Right renal cortex interstitium (tissue), 3 donors: ENCODE measurements at places on chromosomes 3 and 15. TPM values are rescaled to one million over a fixed set of nuclear protein-coding genes. Genes with fewer than 3 reads are reported as not detected.

Gene COLQ
- polyA plus RNA-seq = 5.3 TPM

Gene TEX55
- polyA plus RNA-seq = not detected

Gene CHRFAM7A
- 1.6 TPM for polyA plus RNA-seq

Gene MDFIC2
- polyA plus RNA-seq = not detected

Gene ATP8B4
- 3.6 TPM for polyA plus RNA-seq

Gene FBXW12
- 0.35 TPM for polyA plus RNA-seq

Gene ALG1L2
- polyA plus RNA-seq = 1.2 TPM

- no peak for DNase-seq
These were observed 324.6 kb downstream of the EPHA6 start for GRCh38 chr3:97138914-97139541.

- no peak for DNase-seq
These were observed 75.4 kb upstream of the POMGNT2 start for GRCh38 chr3:43181202-43181821.

DNA sequence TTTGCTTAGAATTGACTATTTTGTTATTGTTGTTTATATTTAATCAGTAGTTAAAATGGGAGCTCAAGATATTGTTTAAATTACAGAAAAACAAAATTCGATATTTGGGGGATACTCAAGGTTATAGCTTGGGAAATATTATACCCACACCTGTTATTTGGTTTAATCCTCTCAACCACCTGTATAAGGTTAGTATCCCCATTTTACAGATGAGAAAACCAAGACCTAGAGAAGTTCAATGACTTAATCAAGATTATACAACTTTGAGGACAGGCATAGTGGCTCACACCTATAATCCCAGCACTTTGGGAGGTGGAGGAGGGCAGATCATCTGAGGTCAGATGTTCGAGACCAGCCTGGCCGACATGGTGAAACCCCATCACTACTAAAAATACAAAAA lies 39.8 kb upstream of the CA12 start:
- no peak for DNase-seq

DNA sequence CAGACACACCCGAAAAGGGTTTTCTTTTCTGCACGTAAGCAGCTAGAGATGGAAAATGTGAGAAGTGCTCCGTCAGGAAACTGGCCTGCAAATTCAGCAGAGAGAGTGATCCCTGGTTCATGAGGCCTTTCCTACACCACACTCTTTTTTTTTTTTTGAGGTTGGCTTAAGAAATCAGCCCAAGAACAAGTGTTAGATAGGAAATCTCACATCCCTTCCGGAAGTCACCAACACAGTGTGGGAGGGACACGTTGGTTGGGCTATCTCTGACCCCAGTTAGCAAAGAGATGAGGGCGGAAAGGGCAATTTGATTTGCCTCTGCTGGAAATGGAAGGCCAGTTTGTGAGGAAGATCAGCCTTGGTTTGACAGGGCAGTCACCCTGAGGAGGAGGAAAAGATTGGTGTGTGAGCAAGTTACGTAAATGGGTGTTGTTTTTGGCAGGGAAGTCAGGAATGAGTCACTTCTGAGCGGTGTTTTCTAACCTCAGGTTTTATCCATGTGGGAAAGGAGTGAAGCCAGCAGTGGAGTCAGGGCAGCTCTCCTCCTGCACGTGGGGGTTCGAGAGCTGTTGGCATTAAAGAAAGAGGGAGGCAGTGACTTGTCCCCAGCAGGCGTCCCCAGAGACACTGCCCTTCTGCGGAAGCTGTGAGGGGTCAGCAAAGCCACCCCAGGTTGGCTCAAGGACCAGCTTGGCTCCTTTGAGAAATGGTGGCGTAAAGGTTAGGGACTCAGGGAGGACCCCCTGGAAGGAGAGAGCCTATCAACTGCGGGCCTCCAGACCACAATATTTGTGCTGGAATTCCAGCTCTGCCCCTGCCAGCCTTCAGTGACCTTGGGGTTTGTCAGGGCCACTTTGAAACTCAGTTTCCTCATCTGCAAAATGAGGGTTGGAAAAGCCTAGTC lies 237.6 kb upstream of the BHLHE40 start:
- DNase-seq = no peak

- DNase-seq = no peak
These were observed 53.9 kb downstream of the BOC start for GRCh38 chr3:113265231-113265630.

- DNase-seq = no peak
These were observed 165.5 kb upstream of the CBLB start for GRCh38 chr3:106034313-106034712.

GRCh38 chr15:77734306-77734705 lies 101.6 kb upstream of the LINGO1 start:
- no peak for DNase-seq

GRCh38 chr15:100672959-100673358 lies 70.6 kb downstream of the ASB7 start:
- DNase-seq = no peak

GRCh38 chr15:85503151-85503799 lies 122.9 kb downstream of the AKAP13 start:
- no peak for DNase-seq

DNA sequence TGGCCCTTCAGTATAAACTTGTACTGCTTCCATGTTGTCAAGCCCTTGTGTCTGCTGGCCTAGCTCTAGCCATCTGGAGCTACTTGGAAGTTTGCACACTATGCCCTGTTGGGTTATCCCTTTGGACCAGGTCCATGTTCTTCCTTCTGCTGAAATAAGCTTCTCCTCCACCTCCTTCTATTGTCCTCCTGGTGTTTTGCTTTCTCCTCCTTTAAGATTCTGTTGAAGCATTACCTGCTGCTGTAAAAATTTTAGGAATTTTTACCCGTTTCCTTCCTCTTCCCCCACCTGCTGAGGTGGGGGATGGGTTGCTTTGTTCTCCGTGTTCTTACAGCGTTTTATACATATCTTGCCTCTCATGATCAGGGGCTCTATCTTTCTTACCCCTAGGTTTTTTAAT lies 51.7 kb downstream of the SH3GL3 start:
- DNase-seq = no peak

GRCh38 chr15:98292442-98293240 lies 332.1 kb downstream of the ARRDC4 start:
- no peak for DNase-seq

GRCh38 chr3:107085261-107085660 lies 292.0 kb upstream of the CCDC54 start:
- DNase-seq = no peak

DNA sequence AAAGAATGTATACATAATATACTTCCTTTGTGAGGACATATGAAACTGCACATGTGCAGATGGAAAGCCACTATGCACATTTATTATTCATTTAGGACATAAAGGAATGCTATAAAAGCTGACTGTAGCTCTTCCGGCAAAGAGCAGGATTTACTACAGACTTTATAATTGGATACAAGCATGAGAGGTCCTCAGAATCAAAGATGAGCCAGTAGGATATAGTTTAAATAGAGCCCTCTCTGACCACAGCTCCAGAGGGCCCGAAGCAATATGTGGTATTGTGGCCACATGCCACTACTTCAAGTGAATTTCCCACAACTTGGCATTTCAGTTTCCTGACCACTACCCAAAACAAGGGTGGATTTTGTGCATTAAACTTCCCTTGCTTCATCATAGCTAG lies 140.9 kb downstream of the ATP8B4 start:
- DNase-seq = no peak

- DNase-seq = no peak
These were observed 1.8 kb upstream of the GPR15 start for GRCh38 chr3:98529856-98530459.

- DNase-seq = no peak
These were observed 52.3 kb upstream of the CGNL1 start for GRCh38 chr15:57323806-57324589.

- no peak for DNase-seq
These were observed 20.1 kb downstream of the SPTBN5 start for GRCh38 chr15:41873711-41874110.

GRCh38 chr3:54696313-54696712 lies 231.5 kb downstream of the LRTM1 start:
- no peak for DNase-seq

GRCh38 chr3:13282986-13283876 lies 136.9 kb downstream of the NUP210 start:
- DNase-seq = no peak
